ENCODE measurements at places on chromosomes 13 and 19.

- no peaks in the 10 kb centered on the region for H3K36me3 ChIP-seq
- H3K27me3 ChIP-seq: no peaks in the 10 kb centered on the region
- H3K4me1 ChIP-seq: no peaks in the 10 kb centered on the region
- no peak overlapping the region for H3K27ac ChIP-seq
- no peak for DNase-seq
Observed at GRCh38 chr13:82294226-82294625, 1588.0 kb downstream of the SLITRK1 start.

DNA sequence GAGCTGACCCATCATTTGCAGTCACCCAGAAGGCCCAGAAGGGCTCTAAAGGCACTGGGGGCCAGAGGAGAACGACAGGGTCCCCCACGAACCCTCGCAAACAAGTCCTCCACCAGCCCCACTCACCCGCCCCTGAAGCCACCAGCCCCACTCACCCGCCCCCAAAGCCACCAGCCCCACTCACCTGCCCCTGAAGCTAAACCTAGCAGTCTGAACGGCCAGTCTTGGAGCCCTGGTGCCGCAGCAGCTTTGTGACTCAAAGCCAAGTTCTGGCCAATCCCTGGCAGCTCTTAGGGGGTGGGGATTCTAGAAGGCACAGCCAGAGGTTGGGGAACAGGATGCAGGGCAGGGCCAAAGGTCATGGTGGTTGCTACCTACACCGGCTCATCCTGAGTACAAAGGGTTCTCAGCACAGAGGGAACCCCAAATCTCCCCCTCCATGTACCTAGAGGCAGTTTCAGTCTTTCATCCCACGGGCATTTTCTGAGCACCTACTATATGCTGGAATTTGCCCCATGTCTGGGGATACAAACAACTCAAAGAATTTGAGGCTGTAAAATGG is at the start of gene IQCN:
TSS of gene IQCN (minus strand) at position 234 of the 562 bp plus-strand sequence. CDS start 4,974 bp downstream, outside the sequence.
- peaks cover 40% of the 10 kb centered on the region for H3K4me1 ChIP-seq
- H3K36me3 ChIP-seq: peaks cover 25% of the 10 kb centered on the region
- no peaks in the 10 kb centered on the region for H3K27me3 ChIP-seq
- peak within 1 kb of the TSS; percentile 72 for H3K27ac ChIP-seq

DNA sequence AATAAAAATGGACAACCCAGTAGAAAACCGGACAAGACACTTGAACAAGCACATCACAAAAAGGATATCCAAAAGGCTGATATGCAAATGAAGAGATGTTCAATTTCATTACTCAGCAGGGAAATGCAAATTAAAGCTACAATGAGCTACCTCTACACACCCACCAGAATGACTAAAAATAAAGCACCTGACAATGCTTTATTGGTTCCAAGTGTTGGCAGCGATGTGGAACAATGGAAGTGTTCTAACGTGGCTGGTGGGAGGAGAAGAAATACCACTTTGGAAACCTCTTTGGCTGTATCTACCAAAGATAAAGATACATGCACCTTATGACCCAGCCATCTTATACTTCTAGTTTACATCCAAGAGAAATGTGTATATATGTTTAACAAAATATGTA is 3.7 kb upstream of the ACP7 start:
- no peaks in the 10 kb centered on the region for H3K36me3 ChIP-seq
- peaks cover 26% of the 10 kb centered on the region for H3K27me3 ChIP-seq
- H3K4me1 ChIP-seq: peaks cover 11% of the 10 kb centered on the region
- no peak overlapping the region for H3K27ac ChIP-seq

DNA sequence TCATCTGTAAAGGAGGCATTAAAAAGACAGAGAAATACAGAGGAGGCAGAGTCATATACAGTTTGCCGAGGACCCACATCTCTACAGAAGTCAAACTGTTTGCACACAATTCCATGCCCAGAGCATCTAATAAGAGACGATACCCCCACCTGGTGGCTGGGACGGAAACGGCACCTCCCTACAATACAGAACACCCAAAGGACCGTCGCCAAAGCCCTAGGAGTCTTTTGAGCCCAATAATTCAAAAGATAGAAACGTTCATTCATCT is 703 bp upstream of the PLEKHG2 start:
- H3K27me3 ChIP-seq: peaks cover 2% of the 10 kb centered on the region
- peaks cover 17% of the 10 kb centered on the region for H3K36me3 ChIP-seq
- peaks cover 44% of the 10 kb centered on the region for H3K4me1 ChIP-seq

DNA sequence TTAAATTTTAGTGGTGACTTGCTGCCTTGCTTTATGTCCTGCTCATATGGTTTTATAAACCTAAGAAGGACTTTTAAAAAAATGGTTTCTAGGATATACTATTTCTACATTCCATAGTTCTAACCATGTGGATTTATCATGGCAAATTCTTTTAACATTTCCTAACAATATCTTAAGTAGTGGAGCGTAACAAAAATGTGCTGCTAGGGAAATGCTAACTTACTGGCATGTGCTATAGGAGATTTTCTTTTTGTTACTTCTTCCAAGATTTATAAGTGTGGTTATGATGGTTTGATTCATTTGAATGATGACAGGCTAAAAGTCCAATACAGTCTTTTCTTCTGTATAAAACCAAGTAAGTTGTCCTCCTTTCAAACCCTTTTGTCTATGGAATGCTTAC is 713.7 kb downstream of the SLITRK1 start:
- H3K4me1 ChIP-seq: no peaks in the 10 kb centered on the region
- H3K27ac ChIP-seq: no peak overlapping the region
- no peaks in the 10 kb centered on the region for H3K27me3 ChIP-seq
- DNase-seq: no peak
- no peaks in the 10 kb centered on the region for H3K36me3 ChIP-seq

GRCh38 chr13:52905701-52906100 is 57.3 kb upstream of the PCDH8 start:
- peaks cover 22% of the 10 kb centered on the region for H3K27me3 ChIP-seq
- no peak overlapping the region for H3K4me3 ChIP-seq
- H3K36me3 ChIP-seq: no peaks in the 10 kb centered on the region
- H3K27ac ChIP-seq: no peak overlapping the region
- H3K4me1 ChIP-seq: no peaks in the 10 kb centered on the region
- no peak for DNase-seq

DNA sequence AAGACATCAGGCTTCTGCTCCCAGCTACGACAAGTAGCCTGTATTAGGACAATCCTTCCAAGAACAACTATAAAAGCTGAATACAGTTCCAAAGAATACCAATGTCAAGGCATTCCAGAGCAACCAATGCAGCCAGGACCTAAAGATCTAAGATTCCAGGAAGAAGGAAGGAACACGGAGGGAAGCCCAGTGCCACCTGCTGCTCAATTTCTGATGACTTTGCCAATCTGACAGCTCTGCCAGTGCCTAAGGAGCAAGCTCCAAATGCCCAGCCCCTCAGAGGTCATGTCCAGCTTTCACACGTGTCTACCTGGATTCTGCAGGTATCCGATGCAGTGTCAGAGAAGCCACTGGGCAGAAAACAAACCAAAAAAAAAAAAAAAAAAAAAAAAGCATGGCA is 164.4 kb downstream of the IRS2 start:
- no peak for DNase-seq
- no peak overlapping the region for H3K27ac ChIP-seq
- no peaks in the 10 kb centered on the region for H3K36me3 ChIP-seq
- no peak overlapping the region for H3K4me3 ChIP-seq
- H3K4me1 ChIP-seq: no peaks in the 10 kb centered on the region

- peaks cover 10% of the 10 kb centered on the region for H3K4me1 ChIP-seq
- peak overlapping the region; percentile 2 for H3K4me3 ChIP-seq
- H3K27ac ChIP-seq: no peak overlapping the region
- H3K36me3 ChIP-seq: peaks cover 3% of the 10 kb centered on the region
Observed at GRCh38 chr19:46648060-46648960, 12.3 kb upstream of the GNG8 start.

GRCh38 chr13:33229446-33230177 is 55.9 kb downstream of the STARD13 start:
- peaks cover 1% of the 10 kb centered on the region for H3K36me3 ChIP-seq
- H3K4me1 ChIP-seq: peaks cover 3% of the 10 kb centered on the region
- H3K27me3 ChIP-seq: peaks cover 5% of the 10 kb centered on the region
- no peak overlapping the region for H3K4me3 ChIP-seq
- no peak overlapping the region for H3K27ac ChIP-seq
- no peak for DNase-seq

DNA sequence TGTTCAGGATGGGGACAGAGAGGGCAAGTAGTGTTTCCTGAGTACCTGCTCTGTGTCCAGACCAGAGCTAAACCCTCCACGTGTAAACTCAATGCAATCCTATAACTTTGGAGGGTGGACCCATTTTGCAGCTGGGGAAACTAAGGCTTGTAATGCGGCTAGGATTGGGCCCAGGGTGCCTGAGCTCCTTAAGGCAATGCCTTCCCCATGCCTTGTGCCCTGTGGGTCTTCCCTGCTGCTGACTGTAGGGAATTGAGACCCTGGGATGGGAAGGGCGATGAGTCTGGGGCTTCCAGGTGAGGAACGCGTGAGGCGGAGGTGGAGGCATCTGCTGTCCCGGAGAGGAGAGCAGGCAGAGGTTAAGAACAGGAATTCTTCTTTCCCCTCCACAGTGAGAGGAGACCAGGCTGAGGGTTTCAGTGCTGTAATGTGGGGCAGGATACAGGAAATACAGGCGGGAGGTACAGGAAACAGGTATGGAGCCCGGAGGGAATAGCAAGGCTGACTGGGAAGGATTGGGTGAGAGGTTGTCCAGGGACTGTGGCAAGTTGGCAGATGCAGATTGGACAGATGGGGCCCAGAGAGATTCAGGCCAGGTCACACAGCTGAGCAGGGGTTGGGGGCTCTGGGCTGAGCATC is 19.2 kb downstream of the SLC27A1 start:
- no peak for DNase-seq
- H3K4me1 ChIP-seq: peaks cover 36% of the 10 kb centered on the region
- H3K27me3 ChIP-seq: no peaks in the 10 kb centered on the region
- H3K36me3 ChIP-seq: no peaks in the 10 kb centered on the region

GRCh38 chr19:4083677-4084546 is 17.2 kb upstream of the ZBTB7A start:
- H3K27me3 ChIP-seq: no peaks in the 10 kb centered on the region
- peaks cover 48% of the 10 kb centered on the region for H3K4me1 ChIP-seq
- peak overlapping the region; percentile 68 for H3K27ac ChIP-seq
- no peak overlapping the region for H3K4me3 ChIP-seq

DNA sequence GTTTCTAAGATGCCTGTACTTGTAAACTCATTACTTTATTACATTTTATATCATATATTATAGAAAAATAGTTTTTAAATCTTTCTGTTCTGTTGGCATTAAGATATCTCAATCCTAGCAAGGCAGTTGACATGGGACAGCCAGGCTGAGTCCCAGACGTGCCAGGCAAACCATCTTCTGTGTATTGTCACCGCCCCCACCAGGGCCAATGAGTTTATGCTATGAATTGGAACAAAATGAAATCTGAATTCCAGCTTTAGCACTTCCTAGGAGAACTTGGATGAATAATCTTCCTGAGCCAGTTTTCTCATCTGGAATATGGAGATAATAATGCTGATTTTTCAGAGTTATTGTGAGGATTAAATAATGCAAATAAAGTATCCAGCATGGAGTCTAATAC is 79.9 kb upstream of the GSX1 start:
- no peaks in the 10 kb centered on the region for H3K36me3 ChIP-seq
- no peak overlapping the region for H3K4me3 ChIP-seq
- no peak overlapping the region for H3K27ac ChIP-seq
- DNase-seq: no peak
- H3K27me3 ChIP-seq: peaks cover 20% of the 10 kb centered on the region

DNA sequence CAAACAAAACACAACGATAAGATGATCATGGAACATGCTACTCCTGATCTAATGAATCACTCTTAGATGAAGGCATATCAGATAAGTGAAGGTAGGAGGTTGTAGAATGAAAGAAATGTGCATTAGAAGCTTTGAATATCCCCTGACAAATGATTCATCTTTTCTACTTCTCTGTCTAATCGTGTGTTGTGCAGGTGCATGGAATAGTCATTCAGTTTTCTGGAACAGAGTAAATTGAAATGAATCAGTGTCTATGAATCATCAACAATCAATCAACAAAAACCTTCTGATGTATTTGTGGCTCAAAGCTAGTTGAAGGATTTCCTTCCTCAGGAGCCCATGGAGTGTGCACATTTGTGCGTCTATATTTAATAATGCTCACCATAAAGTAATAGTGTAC is 1290.4 kb upstream of the PCDH20 start:
- DNase-seq: no peak
- H3K4me3 ChIP-seq: no peak overlapping the region
- no peaks in the 10 kb centered on the region for H3K27me3 ChIP-seq

DNA sequence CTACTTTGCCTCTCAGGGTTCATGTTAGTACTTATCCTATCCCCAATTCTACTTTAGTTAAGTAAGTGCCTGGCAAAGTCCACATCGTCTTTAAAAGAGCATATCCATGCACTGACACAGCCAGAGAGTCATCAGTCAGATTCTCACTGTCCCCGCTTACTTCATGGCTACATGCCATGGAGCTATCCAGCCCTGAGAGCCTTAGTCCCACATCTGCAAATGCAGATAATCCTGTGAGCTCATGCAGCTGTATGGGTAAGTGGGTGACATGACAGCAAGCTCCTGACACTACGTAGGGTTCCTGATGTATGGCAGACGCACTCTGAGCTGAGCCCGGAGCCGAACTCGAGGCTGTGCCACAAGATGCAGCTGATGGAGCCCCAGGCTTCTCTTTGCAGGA is 661.5 kb downstream of the LIG4 start:
- DNase-seq: no peak
- no peak overlapping the region for H3K4me3 ChIP-seq
- no peaks in the 10 kb centered on the region for H3K36me3 ChIP-seq
- H3K4me1 ChIP-seq: no peaks in the 10 kb centered on the region

Measured in activated naive CD8-positive, alpha-beta T cell treated with anti-CD3 and anti-CD28 coated beads, Interleukin-2, amount 50 U/mL, for 24 hours (primary cell).